ENCODE measurements at places on chromosomes 7 and 10.

DNA sequence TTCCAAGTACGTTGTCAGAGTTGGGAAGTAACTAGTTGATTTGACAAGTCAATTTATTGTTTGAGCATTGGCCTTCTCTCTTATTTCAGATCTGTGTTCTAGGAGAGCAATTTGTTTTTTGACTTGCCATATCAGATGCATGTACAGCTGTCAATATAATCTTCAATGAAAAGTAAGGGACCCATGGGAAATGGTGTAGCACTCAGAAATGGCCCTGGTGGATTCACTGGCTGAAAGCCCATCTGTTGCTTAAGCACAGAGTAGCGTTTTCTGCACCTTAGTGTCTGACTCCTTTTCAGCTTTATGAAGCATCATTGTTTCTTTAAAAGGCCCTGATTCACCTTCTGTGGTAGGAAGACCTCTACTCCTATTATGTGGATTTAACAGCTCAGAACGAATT, 10.2 kb downstream of the GARS1 start:
- DNase-seq, result no peak

GRCh38 chr10:5961405-5962100, 15.8 kb downstream of the IL15RA start:
- peak; percentile 57 for DNase-seq

- DNase-seq, result peak; percentile 28
These were observed 94.4 kb downstream of the GLRX3 start for GRCh38 chr10:130230611-130231010.

GRCh38 chr10:69457771-69458237, 6.5 kb downstream of the TSPAN15 start:
- DNase-seq, result no peak

DNA sequence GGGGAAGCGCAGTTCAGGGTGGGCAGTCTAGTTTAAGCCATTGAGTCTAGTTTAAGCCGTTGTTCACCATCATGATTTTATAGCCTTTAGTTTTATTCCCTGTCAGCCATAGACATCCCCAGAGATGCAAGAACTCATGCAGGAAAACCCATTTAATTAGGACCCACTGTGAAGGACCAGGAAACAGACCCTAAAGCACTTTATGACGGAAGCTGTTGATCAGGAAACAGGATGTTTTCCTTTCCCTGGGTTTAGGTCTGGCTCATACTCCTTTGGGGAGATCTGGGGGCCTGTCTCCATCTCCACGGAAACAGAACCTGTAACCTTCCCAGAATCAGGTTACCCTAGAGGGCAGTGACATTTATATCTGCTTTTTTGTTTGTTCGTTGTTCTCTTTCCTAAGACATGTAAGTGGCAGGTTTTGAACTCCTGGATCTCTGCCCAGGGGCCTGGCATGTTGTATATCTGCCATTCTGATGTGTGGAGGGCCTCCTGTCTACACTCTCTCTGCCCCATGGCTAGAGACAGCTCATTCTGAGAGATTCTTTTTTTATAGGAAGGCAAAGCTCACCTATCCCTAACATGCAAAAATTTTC, 657.2 kb upstream of the GALNT17 start:
- DNase-seq, result no peak

- DNase-seq, result no peak
These were observed 429.1 kb downstream of the KIF20B start for GRCh38 chr10:90130321-90131086.

GRCh38 chr7:46652317-46652716, 731.2 kb upstream of the IGFBP3 start:
- DNase-seq, result no peak

DNA sequence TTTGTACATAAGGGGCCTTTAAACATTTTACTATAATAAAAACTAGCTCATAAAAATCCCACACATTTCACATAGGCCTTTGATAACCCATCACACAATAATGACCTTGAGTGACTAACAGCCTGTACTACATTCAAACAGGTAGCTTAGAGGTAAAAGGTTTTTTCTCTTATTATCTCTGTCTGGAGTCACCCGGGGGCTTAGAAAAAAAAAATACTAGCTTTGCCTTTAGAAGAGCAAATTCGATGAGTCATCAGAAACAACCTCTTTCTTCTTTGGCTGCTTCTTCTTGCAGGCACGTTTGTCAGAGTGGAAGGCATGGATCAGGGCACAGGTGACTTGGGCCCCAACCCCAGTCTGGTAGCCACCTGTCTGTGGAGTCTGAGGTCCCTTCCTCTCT, 43.4 kb upstream of the ADO start:
- DNase-seq, result no peak

- DNase-seq, result no peak
These were observed 5.2 kb upstream of the TTYH3 start for GRCh38 chr7:2626498-2627117.

- DNase-seq, result peak; percentile 18
These were observed 315.8 kb upstream of the ZNF32 start for GRCh38 chr10:43964486-43964885.

DNA sequence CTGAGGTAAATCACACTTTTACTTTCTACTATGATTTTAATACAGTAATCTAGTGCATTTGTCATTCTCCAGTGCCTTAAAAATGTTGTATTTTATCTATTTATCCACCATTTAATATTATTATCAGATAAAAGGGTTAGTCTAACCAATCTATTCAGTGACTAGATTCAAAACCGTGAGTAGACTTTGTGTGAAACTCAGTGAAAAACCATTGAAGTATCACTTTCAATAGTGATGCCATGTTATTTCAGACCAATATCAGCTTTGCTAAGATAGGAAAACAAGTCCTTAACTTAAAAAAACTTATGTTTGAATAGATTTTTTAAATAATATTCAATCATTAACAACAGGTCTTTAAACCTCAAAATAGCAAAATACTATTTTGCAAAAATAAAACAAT, 1628.7 kb downstream of the REEP3 start:
- DNase-seq, result no peak

- DNase-seq, result peak; percentile 59
These were observed 7.2 kb downstream of the RBM20 start for GRCh38 chr10:110651044-110651958.

DNA sequence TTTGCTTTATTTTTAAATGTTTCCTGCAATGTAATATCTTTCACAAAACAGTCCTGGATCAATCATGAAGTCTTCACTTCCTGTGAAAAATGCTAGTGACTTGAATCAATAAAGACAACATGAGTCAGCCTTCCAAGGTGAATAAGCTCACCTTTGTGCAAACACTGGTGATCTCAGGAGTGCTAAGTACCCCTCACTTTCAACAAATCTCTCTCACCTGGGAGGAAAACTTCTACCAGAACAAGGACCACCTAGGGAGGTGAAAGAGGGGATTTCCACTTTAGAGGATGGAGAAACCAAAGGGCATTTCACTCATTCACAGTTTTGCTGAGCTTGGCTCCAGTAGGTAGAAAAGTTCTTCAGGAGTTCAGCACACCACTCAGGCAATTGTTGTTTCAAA, 64.8 kb downstream of the CALD1 start:
- no peak for DNase-seq

DNA sequence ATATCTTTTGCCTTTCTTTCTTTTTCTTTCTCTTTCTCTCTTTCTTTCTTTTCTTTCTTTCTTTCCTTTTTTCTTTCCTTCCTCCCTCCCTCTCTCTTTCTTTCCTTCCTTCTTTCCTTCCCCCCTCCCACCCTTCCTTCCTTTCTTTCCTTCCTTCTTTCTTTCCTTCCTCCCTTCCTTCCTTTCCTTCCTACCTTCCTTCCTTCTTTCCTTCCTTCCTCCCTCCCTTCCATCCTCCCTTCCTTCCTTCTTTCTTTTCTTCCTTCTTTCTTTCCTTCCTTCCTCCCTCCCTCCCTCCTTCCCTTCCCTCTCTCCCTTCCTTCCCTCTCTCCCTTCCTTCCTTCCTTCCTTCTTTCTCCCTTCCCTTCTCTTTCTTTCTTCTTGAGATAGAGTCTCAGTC, 25.5 kb upstream of the CALN1 start:
- DNase-seq, result no peak

DNA sequence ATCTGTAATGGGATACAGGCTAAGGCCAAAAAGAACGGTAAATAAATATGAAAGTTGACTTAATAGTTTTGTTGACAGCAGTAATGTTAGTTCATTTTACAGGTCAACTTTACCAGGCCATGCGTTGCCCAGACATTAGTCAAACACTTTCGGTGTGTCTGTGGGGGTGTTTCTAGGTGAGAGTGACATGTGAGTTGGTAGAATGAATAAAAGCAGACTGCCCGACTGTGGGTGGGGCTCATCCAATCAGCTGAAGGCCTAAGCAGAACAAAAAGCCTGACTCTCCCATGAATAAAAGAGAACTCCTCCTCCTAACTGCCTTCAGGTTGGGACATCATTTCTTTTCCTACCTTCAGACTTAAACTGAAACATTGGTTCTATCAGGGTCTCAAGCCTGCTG, 132.3 kb downstream of the MTPAP start:
- DNase-seq, result no peak

DNA sequence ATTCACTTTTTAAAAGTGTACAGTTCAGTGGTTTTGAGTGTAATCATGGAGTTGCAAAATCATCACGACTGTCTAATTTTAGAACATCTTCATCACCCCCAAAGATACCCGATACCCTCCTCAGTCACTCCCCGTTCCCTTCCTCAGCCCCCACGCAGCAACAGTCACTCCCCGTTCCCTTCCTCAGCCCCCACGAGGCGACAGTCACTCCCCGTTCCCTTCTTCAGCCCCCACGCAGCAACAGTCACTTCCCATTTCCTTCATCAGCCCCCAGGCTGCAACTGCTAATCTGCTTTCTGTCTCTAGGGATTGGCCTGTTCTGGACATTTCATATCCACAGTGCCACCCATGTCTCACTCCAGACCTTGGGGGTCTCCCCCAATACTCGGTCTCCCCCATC, 161.6 kb upstream of the PPP2R2D start:
- DNase-seq, result peak; percentile 16

GRCh38 chr7:127437837-127438236, 45.3 kb upstream of the ZNF800 start:
- DNase-seq, result no peak

DNA sequence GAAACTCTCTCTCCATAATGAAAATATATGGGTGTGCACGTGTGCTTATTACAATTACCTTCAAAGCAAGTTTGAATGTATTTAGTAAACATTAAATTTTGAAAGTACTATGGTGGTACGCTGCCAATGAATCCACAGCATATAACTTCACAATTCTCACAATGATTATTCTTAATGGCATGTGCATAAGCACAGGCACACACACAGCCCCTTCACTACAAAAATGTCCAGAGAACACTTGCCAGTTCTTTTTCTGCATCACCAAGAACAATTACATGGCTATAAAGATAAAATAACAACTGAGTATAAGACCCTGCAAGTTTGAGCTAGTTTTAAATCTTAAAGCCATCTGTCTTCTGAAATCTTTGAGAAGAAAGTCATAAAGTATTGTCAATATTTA, 22.2 kb downstream of the SGCE start:
- no peak for DNase-seq

GRCh38 chr7:156897673-156898072, 4.7 kb upstream of the LMBR1 start:
- no peak for DNase-seq

GRCh38 chr7:70457482-70457881, 674.5 kb upstream of the GALNT17 start:
- DNase-seq, result peak; percentile 55

GRCh38 chr7:13687500-13687899, 302.0 kb downstream of the ETV1 start:
- no peak for DNase-seq

DNA sequence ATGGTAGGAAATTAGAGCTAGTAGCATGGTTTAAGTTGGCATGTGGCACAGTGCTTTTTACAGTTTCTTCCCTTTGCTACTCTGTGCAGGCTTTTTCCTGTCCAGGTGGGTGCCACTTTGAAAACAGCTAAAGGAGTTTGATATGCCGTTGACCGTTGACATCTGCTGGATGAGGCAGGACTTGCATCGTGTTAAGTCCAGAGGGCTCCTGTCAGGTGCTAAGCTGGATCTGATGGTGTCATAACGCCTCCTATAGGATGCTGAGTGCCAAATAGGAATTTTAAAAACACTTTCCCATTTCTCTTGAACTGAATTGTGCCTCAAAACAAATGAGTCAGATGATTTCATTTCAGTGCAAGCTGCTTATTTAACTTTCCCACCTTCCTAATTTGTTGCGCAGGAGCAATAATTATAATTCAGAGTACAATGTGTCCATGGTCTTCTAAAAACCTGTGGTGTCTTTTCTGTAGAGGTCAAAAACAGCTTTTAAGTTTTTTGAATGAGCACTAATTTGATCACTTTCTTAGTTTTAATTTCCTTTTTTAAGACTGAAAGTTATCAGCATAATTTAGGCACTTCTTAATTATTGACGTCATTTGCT, 178.3 kb downstream of the CDCA7L start:
- DNase-seq, result peak; percentile 87

DNA sequence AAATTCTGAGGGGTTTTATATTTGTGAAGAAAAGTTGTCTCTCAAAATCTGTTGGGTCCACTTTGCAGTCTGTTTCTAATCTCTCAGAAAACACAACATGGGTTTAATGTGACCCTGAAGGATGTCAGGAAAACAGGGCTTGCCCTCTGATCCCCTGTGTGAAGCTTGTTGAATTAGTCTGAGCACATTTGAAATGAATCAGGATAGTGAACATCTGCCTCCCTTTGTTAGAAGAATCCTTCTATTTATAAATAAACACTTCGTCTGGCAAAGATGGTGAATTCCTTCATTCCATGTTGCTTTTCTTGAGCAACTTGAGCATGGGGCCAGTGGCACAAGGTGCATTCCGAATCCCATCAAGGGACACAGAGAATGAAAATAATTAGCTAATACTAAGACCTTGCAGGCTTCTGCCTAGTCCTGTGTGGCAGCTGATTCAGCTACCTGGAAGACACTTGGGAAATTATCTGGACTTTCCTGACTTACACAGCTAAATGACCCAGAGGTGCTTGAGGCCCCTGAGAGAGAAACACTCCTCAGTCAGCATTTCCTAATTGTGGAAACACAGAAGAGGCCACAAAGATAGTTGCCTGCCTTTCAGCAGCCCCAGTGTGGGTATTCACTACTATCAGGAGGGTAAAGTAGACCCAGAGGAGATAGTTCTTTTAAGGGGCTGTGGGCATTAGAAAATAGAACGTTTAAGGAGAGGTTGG, 305.5 kb downstream of the C7orf25 start:
- DNase-seq, result no peak

DNA sequence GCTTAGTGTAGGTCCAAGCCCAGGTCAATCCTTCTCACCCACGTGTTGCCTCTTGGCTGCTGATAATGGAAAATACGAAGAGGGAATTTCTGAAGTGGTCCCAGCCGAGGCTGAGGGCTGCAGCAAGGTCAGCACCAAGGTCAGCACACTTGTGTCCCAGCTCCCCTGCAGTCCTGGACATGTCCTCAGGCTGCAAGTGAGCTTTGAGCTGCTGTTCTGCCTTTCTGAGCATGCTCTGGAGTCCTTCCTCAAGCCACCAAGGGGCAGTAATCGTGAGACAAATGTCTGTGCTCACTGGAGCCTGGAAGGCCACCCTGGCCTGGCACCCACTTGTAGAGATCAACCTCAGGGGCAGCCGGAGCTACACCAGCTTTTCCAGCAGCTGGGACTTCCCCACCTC, 28.3 kb downstream of the DRGX start:
- DNase-seq, result peak; percentile 81

DNA sequence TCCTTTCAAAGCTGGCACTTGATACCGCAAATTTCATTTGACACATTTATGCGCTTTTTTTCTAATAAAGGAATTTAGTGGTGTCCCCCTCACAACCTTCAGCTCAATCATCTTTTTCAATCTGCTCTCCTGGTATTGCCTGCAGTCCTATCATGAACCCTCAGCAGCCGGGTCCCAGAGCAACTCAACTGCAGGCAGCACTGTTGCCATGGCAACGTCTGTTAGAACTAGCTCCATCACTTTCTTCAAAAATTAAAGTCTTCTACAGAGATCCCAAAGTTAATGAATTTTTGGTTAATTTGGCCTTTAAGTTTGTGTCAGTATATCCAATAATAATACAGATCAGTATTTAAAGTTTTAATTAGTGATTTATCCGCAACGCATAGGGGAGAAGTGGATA, 136.1 kb upstream of the TARP start:
- DNase-seq, result no peak
